ENCODE measurements at places on chromosomes 4 and X.

- no peak for DNase-seq
Measured at GRCh38 chr4:78532046-78532445, 19.5 kb upstream of the ANXA3 start.

- no peak for DNase-seq
Measured at GRCh38 chr4:61068060-61068459, 132.1 kb upstream of the ADGRL3 start.

DNA sequence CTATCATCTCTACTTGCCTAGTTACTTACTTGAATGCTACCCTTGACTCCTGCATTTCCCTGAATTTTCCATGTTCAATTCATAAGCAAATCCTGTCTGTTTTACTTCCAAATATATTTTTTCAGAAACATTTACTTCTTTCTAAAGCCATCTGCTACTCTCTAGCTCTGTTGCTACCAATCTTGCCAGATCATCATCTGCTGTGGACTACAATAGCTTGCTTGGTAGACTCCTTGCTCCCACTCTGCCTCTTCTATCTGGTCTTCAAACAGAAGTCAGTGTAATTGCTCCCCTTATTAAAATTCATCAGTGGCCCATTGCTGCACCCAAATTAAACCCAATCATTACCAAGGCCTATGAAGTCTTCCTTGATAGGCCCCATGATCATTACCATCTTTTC is 151.6 kb upstream of the HPGD start:
- no peak for DNase-seq

GRCh38 chr4:159185591-159186023 is 82.7 kb downstream of the RAPGEF2 start:
- DNase-seq = no peak

DNA sequence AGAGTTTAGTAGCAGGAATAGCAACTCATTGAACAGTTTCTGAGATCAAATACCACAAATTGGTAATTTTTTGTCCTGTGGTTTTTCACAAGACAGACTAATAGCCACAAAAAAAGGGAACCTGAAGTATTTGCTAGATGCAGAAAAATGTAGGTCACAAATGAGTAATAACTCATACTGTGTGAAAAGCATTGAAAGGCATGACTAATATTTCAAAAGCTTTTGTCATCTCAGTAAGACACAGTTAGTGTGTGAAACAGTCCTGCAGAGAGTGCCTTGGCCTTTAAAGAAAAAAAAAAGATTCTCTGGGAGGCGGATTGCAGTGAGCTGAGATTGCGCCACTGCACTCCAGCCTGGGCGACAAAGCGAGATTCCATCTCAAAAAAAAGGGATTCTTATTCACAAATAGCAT is 31.4 kb upstream of the SLC25A31 start:
- DNase-seq = no peak

DNA sequence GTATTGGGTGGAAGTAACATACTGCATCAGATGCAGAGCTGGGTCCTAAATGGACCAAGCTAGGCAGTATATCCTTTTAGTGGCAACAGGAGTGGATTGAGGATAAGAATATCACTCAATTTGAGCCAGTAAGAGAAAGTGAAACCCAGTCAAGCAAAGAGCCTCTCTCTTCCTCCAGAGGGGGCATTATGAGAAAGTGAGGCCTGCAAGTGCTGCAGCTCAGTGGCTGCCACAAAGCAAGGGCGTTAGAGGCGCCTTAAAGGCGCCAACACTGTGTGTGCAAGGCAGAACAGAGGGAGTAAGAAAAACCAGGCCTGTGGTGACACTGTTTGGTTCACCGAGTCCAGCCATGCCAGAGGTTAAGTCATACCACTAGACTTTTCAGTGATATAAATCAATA is 17.5 kb downstream of the STX18 start:
- no peak for DNase-seq

- DNase-seq = no peak
Measured at GRCh38 chrX:156000361-156000926, 2.9 kb downstream of the IL9R start.

DNA sequence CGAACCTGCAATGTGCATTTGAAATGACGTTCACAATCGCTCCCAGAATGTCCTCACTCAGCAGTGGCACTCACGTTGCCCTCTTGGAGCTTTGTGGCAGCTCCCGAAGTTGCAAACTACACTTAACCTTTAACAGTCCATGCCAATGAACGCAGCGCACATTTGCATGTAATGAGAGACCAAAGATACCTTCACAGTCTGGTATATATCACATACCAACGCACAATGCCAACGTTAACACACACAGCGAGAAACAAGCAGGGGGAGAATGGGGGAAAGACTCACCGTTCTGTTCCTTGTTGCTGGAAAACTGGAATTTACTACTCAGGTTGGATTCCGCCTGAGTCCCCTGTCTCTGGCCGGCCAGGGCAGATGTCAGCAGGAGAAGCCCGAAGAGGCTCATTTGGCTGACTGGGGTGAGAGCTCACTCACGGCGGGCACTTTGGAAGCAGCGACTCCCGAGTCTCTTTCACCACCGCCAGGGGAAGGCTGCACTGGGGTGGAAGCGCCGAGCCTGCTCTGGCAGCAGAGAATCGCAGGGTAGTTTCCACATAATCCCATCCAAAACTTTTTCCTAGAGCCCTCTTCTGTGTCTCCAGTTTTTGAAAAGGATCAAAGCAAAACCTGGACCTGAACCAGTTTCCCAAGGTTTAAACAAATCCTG is 966 bp downstream of the PDGFC start:
- no peak for DNase-seq

DNA sequence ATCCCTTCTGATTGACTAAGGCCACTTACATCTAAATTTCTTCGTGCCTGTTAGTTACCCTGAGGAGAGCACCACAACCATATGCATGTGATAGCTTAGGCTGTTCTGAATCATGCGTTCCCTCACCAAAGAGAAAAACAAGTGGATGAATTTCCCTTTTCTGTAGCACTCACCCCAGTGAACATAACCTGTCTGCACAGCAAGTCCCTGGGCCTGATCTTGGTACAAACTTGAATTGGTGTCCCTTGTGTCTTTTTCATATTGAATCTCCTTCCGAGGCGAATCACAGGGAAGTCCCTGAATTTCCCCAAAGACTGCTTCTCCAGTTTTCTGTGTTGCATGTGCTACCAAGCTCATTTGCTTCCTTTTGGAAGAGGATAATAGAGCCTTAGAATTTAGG is 100.4 kb downstream of the KLHL8 start:
- no peak for DNase-seq

GRCh38 chr4:8768357-8768999 is 103.2 kb downstream of the HMX1 start:
- no peak for DNase-seq

GRCh38 chr4:177391287-177391686 is 51.0 kb downstream of the AGA start:
- DNase-seq = no peak

GRCh38 chrX:31392513-31392912 is 320.7 kb upstream of the FTHL17 start:
- no peak for DNase-seq

DNA sequence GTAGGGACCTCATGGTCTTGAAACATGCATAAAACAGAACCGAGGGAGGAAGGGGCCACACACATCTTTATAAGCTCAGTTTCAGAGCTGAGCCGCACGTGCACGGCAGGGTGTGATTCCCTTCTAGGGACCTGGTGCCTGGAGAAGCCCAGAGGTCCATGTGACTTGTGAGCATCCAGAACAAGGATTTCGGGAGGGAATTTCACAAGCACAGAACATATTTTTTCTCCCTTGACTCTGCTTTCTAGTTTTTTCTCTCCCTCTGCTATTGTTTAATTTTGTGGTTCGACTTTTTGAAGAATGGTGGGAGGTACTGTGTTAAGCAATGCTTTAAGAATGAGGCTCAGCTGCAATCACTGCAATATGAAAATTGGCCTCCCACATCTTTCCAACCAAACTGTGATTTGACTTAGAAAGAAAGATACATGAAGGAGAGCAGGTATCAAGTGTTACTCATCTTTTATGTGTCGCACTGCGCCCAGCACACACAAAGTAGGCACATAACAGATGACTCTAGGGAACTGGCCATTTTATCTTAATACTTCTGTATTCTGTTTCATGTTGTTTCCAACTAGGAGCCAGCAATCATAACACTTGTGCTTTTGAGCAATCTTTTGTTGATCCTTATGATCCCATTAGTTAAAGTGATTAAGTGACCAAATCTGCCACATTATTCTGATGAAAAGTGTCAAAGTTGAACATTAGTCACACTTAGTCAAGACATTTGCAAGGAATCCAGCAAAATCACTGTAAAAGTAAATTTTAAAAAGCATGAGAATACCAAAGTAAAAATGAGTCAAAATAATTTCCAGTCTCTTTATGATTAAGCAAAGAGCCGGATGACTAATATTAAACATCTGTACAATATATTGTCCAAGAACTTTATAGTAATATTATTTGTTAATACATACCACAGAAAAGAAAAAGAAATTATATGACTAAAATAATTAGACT is 86.4 kb downstream of the SHISA3 start:
- no peak for DNase-seq

DNA sequence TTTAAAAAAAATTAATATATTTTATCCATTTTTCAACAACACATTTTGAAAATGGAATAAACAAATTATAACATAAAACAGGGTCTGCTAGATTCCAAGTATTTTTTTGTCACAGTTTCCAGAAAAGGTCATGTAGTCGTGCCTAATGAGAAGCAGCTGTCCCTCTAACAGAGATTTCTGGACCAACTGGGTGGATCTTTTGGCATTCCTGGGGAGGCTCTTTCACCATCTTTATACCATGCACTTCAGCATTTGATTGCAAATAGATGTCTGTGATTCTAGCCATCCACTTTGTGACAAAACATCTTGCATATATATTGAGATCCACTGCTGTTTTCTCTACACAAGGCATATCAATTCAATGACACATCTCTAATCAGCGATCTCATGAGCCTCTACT is 210.7 kb upstream of the LDB2 start:
- DNase-seq = no peak

- no peak for DNase-seq
Measured at GRCh38 chr4:153661215-153661822, 22.8 kb upstream of the TLR2 start.
